ENCODE measurements at places on chromosomes 13 and 19. TPM values are rescaled to one million over a fixed set of nuclear protein-coding genes. Genes with fewer than 3 reads are reported as not detected.

The TEX29 gene
- not detected for total RNA-seq

- H3K4me3 ChIP-seq = no peak overlapping the region
- no peak for DNase-seq
- H3K36me3 ChIP-seq = no peaks in the 10 kb centered on the region
- H3K27ac ChIP-seq = peak overlapping the region; percentile 19
These were observed 14.7 kb downstream of the ELL start for GRCh38 chr19:18507021-18507726.

DNA sequence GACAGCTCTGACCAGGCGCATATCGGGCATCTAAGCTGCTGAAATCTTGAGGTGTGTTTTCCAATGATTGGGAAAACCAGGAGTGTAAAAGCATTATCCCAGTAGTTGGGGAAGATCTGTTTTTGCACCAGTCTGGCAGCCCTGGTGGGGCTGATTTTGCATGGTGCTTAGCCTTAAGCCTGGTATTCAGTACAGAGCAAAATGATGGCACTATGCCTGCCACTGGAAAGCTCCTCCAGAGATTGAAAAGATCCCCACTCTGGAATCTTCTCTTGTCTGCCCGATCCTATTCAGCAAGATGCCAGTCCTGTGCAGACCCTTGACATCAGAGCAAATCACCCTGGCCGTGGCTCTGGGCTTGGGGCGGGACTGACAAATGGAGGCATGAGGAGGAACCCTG lies 44.7 kb upstream of the SIAH3 start:
- H3K27me3 ChIP-seq = peaks cover 28% of the 10 kb centered on the region
- H3K36me3 ChIP-seq = no peaks in the 10 kb centered on the region
- no peak overlapping the region for H3K4me3 ChIP-seq

GRCh38 chr19:2334986-2335846 lies 6.7 kb downstream of the SPPL2B start:
- H3K4me3 ChIP-seq = no peak overlapping the region
- peaks cover 36% of the 10 kb centered on the region for H3K4me1 ChIP-seq
- no peaks in the 10 kb centered on the region for H3K36me3 ChIP-seq
- DNase-seq = no peak
- no peaks in the 10 kb centered on the region for H3K27me3 ChIP-seq
- H3K27ac ChIP-seq = no peak overlapping the region

The KLK14 gene
- not detected for total RNA-seq

GRCh38 chr19:12706332-12706718 lies 9.9 kb upstream of the FBXW9 start:
- no peak for DNase-seq
- H3K4me1 ChIP-seq = no peaks in the 10 kb centered on the region
- H3K36me3 ChIP-seq = no peaks in the 10 kb centered on the region
- H3K4me3 ChIP-seq = no peak overlapping the region

- H3K4me1 ChIP-seq = no peaks in the 10 kb centered on the region
- no peaks in the 10 kb centered on the region for H3K27me3 ChIP-seq
- H3K36me3 ChIP-seq = no peaks in the 10 kb centered on the region
These were observed 1794.2 kb downstream of the SLITRK5 start for GRCh38 chr13:89465366-89465765.

GRCh38 chr19:49683814-49684250 lies 5.6 kb upstream of the ADM5 start:
- H3K27me3 ChIP-seq = no peaks in the 10 kb centered on the region
- no peak for DNase-seq
- peaks cover 12% of the 10 kb centered on the region for H3K4me1 ChIP-seq
- peaks cover 3% of the 10 kb centered on the region for H3K36me3 ChIP-seq
- no peak overlapping the region for H3K27ac ChIP-seq

The CIC gene
- 14.3 TPM for total RNA-seq

DNA sequence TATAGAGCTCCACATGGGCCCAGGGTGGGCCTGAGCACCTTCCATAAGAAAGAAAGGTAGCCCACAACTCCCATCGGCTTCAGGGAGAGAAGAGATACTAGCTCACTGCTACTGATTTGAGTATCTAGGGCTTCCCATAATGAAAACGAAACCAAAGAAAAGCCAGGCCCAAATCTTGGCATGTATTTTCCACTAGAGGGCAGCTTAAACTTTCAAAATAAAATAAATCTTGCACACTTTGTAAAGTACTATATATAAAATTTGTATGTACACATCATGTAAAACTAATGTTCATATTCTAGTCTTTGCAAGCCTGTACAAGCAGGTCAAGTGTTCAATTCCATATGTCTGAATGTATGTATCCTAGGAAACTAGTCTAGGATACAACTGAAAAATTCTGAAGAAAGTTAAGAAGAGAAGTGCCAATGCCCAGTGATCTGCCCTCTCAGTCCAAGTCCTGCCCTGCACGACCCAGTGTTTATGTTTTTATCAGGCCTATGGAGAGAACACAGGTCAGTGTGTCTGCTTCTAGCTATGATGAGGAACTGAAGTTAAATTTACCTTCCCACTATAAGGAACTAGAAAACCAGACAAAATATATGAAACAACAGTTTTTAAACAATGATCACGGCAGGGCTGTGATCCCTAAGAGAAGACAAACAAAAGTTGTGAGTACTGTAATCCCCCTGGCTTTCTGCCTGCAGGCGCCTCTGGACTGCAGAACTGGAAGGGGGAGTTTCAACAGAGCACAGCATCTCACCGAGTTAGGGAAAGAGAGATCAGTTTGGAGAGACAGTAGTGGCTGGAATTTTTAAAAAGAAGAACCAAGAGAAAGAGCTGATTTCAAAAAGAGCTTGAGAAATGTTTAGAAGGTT lies 475.7 kb downstream of the UQCRFS1 start:
- H3K4me1 ChIP-seq = no peaks in the 10 kb centered on the region
- no peak overlapping the region for H3K4me3 ChIP-seq
- H3K27me3 ChIP-seq = no peaks in the 10 kb centered on the region
- H3K36me3 ChIP-seq = no peaks in the 10 kb centered on the region

- H3K4me1 ChIP-seq = peaks cover 60% of the 10 kb centered on the region
- H3K27ac ChIP-seq = peak overlapping the region; percentile 94
- H3K36me3 ChIP-seq = no peaks in the 10 kb centered on the region
These were observed 8.5 kb downstream of the MLLT1 start for GRCh38 chr19:6271251-6271650.

GRCh38 chr19:47058621-47059022 lies 10.2 kb upstream of the TMEM160 start:
- DNase-seq = peak; percentile 71
- peaks cover 26% of the 10 kb centered on the region for H3K4me1 ChIP-seq
- no peaks in the 10 kb centered on the region for H3K27me3 ChIP-seq
- H3K27ac ChIP-seq = peak overlapping the region; percentile 78

The TNFAIP8L1 gene
- 10.0 TPM for total RNA-seq

DNA sequence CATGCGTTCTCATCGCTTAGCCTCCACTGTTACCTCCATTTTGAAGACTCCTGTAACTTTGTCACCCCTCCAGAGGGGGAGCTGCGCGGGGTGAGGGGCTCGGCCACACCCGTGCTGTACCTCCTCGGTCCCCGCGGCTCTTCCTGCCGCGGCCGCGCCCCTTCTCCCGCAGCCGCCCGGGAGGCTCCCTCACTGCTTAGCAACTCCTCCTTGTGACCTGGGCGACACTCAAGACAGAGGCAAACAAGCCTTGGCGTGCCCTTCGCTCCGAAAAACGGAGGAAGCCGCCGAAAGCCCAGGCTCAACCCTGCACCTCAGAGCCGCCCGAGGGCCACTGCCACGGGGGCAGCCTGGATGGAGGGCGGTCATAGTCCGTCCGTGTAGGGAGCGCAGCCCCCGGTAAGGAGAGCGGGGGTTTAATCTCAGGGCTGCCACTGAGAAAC lies 494.3 kb downstream of the FOXO1 start:
- no peak overlapping the region for H3K4me3 ChIP-seq
- DNase-seq = no peak
- H3K27ac ChIP-seq = no peak overlapping the region
- no peaks in the 10 kb centered on the region for H3K4me1 ChIP-seq
- peaks cover 17% of the 10 kb centered on the region for H3K27me3 ChIP-seq
- no peaks in the 10 kb centered on the region for H3K36me3 ChIP-seq

The GRIN3B gene
- 0.30 TPM for total RNA-seq

DNA sequence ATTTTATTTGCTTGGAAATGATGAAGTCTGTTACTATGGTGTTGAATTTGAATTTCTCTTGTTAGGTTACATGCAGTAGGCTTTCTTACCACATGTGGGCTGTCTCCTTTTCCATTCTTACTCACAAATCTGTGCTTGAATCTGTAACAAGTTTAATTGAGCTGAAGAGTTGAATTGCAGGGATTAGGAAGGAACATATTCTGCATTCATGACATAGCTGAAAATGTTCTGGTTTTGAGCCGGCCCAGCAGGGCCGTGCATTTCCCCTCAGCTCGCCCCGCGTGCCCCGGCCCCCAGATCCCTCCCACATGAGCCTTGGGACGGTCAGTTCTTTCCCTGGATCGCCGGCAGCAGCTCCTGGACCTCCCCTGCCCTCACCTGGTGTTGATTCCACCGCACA lies 28.1 kb downstream of the TFDP1 start:
- no peaks in the 10 kb centered on the region for H3K36me3 ChIP-seq
- H3K4me3 ChIP-seq = no peak overlapping the region
- no peak overlapping the region for H3K27ac ChIP-seq
- no peak for DNase-seq

The PGLYRP2 gene
- total RNA-seq = not detected

DNA sequence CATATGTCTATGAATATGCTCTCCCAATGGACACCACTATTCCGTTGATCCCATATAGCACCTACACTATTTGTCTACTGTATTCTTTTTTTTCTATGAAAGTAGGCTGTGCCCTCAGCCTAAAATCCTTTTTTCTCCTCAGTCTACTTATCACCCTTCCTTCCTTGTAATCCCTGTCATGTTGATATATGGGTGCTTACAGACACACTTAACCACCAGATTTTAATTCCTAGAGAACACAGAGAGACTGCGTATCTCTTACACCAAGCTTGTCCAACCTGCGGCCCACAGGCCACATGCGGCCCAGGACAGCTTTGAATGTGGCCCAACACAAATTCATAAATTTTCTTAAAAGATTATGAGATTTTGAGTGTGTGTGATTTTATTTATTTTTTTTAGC lies 101.1 kb downstream of the ZAR1L start:
- H3K27ac ChIP-seq = no peak overlapping the region
- H3K36me3 ChIP-seq = no peaks in the 10 kb centered on the region
- H3K4me1 ChIP-seq = peaks cover 8% of the 10 kb centered on the region

The ZNF43 gene
- 13.7 TPM for total RNA-seq

GRCh38 chr13:111654531-111654930 lies 334.1 kb downstream of the TEX29 start:
- H3K27me3 ChIP-seq = peaks cover 72% of the 10 kb centered on the region
- no peak for DNase-seq
- no peak overlapping the region for H3K27ac ChIP-seq

The MAP2K7 gene
- total RNA-seq = 13.8 TPM

The ZNF610 gene
- 4.1 TPM for total RNA-seq

- peaks cover 10% of the 10 kb centered on the region for H3K4me1 ChIP-seq
- no peaks in the 10 kb centered on the region for H3K36me3 ChIP-seq
- H3K4me3 ChIP-seq = no peak overlapping the region
- no peak for DNase-seq
- no peaks in the 10 kb centered on the region for H3K27me3 ChIP-seq
These were observed 67.6 kb downstream of the TEX29 start for GRCh38 chr13:111387945-111388600.

GRCh38 chr19:51140441-51140840 lies 1.7 kb upstream of the SIGLEC7 start:
- H3K36me3 ChIP-seq = no peaks in the 10 kb centered on the region
- no peak for DNase-seq
- no peak overlapping the region for H3K27ac ChIP-seq
- H3K4me3 ChIP-seq = no peak overlapping the region
- no peaks in the 10 kb centered on the region for H3K27me3 ChIP-seq
- H3K4me1 ChIP-seq = no peaks in the 10 kb centered on the region

DNA sequence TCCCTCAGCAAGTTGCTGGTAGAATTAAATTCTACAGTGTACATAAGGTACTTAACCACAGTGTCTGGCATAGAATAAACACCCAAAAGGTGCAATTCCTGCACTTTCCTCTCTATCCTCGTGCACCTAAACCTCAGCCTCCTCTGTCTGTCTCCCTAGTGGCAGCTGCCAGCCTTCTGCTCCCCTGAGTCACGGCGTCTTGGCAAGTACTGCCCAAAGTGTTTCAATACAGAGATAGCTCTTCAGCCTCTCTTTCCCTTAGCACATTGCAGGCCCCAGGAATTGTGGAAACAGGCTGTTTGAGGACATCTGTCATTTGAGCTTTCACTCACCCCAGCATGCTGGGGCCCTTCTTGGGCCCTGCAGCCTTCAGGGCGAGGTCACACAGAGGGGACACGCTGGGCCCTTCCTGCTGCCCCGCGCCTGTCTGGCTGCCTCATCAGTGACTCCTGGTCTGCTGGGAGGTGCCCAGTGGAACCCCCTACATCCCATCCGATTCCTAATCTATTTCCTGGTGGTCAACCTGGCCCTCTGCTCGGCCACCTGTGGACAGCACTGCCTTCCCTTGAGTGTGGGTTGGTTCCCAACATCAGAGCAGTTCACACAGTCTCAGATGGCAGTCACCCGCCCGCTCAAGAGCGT lies 19.3 kb downstream of the COL4A2 start:
- H3K27ac ChIP-seq = peak overlapping the region; percentile 27
- no peak for DNase-seq
- no peaks in the 10 kb centered on the region for H3K27me3 ChIP-seq
- H3K4me3 ChIP-seq = no peak overlapping the region
- no peaks in the 10 kb centered on the region for H3K36me3 ChIP-seq

DNA sequence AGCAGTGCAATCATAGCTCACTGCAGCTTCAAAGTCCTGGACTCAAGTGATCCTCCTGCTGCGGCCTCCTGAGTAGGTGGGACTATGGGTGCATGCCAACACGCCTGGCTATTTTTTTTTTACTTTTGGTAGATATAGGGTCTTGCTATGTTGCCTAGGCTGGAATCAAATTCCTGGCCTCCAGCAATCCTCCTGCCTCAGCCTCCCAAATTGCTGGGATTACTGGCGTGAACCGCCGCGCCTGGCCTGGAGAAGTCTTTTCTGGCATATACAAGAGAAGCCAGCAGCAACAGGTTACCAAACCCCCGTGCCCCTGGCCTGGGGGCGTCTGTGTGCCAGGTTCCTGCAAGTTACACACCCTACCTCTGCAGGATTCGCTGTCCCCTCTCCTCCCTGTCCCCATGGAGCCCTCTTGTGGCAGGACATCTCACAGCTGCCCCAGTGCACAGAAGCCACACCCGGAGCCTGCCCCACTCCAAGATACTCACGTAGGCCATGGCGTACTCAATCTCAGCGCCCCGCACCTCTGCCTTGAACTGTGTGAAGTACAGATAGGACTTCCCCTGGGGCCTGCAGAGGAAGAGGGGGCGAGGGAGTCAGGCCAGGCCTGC lies 9.9 kb downstream of the MYDGF start:
- H3K4me3 ChIP-seq = no peak overlapping the region
- no peaks in the 10 kb centered on the region for H3K36me3 ChIP-seq
- H3K27me3 ChIP-seq = no peaks in the 10 kb centered on the region
- peak; percentile 48 for DNase-seq
- H3K27ac ChIP-seq = no peak overlapping the region
- no peaks in the 10 kb centered on the region for H3K4me1 ChIP-seq

DNA sequence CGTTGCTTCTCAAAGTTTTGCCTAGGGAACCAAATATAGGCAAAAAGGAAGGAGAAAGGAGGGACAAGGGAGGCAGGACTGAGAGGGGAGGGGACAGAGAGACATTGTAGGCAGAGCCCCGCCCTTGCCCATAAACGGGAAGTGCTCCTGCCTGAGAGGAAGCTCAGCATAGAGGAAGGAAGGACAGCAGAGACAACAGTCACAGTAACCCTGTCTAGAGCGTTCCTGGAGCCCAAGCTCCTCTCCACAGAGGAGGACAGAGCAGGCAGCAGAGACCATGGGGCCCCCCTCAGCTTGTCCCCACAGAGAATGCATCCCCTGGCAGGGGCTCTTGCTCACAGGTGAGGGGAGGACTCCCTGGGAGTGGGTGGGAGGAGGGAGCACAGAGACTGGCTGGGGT lies at the start of gene CEACAM21:
TSS of gene CEACAM21 (plus strand) at position 169 of the 400 bp plus-strand sequence. CDS start at position 278, 109 bp downstream.
- no peak within 1 kb of the TSS for H3K4me3 ChIP-seq
- no peaks in the 10 kb centered on the region for H3K27me3 ChIP-seq
- no peaks in the 10 kb centered on the region for H3K4me1 ChIP-seq
- no peaks in the 10 kb centered on the region for H3K36me3 ChIP-seq
- DNase-seq = no peak

The NXNL1 gene
- total RNA-seq = not detected

Data from hepatocyte (in vitro differentiated cells).